ENCODE measurements at places on chromosomes 4 and X.

DNA sequence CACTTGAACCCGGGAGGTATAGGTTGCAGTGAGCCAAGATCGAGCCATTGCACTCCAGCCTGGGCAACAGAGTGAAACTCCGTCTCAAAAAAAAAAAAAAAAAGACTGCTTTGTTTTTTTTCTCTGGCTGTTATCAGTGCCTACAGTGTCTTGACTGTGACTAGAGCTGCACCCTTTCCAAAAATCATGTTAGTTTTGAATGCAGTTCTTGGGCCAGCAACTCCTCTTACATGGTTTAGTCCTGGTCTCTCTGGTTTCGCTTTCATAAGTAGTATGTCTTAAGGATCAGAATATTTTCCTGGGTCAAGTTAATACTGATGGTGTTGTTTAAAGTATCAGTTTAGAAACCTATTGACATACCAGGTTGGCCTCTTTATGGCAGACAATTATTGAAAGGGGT, 34.2 kb upstream of the NALF2 start:
- DNase-seq, result no peak

DNA sequence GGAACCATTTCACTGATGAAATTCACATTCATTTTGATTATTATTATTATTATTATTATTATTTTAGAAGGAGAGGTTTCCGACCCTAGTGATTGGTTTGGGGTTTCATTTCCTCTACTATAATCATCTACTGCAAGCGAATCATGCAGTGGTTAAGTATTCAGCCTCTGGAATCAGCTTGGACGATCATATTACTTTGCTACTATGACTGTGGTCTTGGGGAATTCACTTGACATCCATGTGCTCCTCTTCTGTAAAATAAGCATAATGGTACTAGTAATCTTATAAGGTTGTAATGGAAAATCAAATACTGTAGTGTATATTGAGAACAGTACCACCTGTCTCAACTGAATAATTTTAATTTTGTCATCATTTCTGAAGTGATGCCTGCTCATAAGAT, 132.1 kb upstream of the SLC4A4 start:
- DNase-seq, result no peak

DNA sequence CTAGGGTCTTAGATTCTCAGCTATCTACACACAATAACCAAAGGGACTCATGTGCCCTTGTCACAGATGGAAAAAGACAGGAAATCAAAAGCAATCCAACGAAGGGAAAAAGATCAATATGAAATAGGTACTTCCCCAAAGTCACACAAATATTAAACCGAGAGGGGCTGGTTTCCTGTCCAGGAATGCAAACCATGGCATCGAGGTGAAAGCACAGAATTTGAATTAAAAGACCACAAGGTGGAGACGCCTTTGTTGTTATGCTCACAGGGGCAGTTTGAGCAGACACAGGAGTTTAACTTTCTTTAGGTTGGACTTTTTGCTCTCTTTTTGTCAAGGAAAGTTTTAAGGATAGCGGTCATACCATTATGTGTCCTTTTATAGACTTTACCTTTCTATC, 14.3 kb downstream of the H2BW1 start:
- DNase-seq, result no peak

GRCh38 chr4:153816542-153816941, 27.7 kb upstream of the SFRP2 start:
- DNase-seq, result no peak

DNA sequence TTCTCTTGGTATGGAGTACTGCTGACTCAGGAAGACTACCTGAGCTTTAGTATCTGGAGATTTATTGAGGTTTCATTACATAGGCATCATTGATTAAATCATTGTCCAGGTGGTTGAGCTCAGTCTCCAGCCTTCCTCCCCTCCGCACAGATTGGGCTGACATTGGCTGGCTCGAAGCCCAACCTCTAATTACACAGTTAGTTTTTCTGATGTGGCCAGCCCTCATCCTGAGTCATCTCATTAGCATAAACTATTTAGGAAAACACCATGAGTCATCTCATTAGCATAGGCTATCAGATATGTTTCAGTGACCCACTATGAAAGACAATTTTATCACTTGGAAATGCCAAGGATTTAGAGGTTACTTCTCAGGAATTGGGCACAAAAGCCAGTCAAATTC, 93.9 kb upstream of the ANKRD50 start:
- no peak for DNase-seq

- no peak for DNase-seq
Measured at GRCh38 chr4:108114503-108114902, 54.2 kb downstream of the LEF1 start.

DNA sequence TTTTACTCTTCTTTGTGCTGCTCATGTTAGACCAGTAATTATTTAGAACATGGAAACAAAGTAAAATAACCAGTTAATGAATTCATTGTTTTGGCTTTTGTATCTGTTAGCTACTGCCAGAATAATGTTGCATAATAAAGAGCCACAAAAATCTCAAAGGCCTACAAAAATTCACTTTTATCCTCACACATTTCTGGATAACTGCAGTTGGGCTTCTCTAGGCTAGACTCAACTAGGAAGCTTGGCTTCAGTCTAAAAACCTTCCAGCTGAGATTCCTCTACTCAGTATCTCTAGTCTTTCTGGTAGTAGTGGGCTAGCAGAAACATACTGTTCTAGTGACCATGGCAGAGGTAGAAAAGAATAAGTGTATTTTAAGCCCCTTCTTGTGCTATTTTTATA, 73.0 kb downstream of the FAT4 start:
- no peak for DNase-seq

- DNase-seq, result no peak
Measured at GRCh38 chr4:12178614-12179610, 750.2 kb upstream of the HS3ST1 start.

- no peak for DNase-seq
Measured at GRCh38 chr4:179927473-179927872, 2315.7 kb upstream of the TENM3 start.

GRCh38 chrX:134239016-134239415, 2.0 kb downstream of the CCDC160 start:
- no peak for DNase-seq
